Activated T-cell treated with anti-CD3 and anti-CD28 coated beads, Interleukin-2, amount 50 U/mL, for 72 hours (primary cell): ENCODE measurements at places on chromosomes 11 and 22. TPM values are rescaled to one million over a fixed set of nuclear protein-coding genes. Genes with fewer than 3 reads are reported as not detected.
A peak's percentile ranks its signal among the peaks of the same experiment; 100 is the strongest.

DNA sequence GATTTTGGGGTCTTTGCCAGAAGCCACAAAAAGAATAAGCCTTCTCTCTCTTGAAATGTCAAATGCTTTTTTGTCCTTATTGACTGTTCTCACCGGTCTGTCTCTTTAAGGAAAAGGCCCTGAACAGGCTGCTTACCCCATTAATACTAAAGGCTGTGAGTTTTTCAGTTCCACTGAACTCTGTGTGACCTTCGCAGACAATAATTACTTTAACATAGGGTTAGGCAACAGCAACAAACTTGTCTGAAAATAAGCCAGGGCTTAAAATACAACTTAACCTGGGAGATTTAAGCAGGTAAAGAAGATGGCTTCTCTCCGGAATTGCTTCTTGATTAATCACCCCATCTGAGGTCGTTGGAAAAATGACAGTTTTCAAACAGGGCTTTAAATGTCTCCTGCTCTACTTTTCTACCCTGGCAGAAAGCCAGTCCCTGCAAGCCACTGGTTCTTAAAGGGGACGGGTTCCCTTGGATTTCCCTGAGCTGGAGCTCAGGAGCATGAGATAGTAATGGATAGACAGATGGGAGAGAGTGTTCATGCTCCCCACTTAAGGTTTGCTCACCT, 69.4 kb downstream of the ARL14EP start:
- H3K36me3 ChIP-seq, result no peaks in the 10 kb centered on the region
- no peak overlapping the region for H3K4me3 ChIP-seq
- H3K4me1 ChIP-seq, result no peaks in the 10 kb centered on the region
- no peak overlapping the region for H3K27ac ChIP-seq

The CNIH2 gene
- total RNA-seq, result 3.5 TPM

The APOA1 gene
- not detected for total RNA-seq

The BDNF gene
- not detected for total RNA-seq

- H3K27ac ChIP-seq, result no peak overlapping the region
- H3K4me1 ChIP-seq, result peaks cover 37% of the 10 kb centered on the region
- peak overlapping the region; percentile 42 for H3K4me3 ChIP-seq
- no peak for DNase-seq
- H3K27me3 ChIP-seq, result no peaks in the 10 kb centered on the region
- H3K36me3 ChIP-seq, result peaks cover 3% of the 10 kb centered on the region
Measured at GRCh38 chr11:83024270-83024854, 47.3 kb downstream of the RAB30 start.

GRCh38 chr22:45225732-45226502, 14.8 kb downstream of the KIAA0930 start:
- no peaks in the 10 kb centered on the region for H3K27me3 ChIP-seq
- no peaks in the 10 kb centered on the region for H3K36me3 ChIP-seq
- DNase-seq, result no peak
- peaks cover 9% of the 10 kb centered on the region for H3K4me1 ChIP-seq
- no peak overlapping the region for H3K27ac ChIP-seq

The SPDYC gene
- total RNA-seq, result not detected

- no peaks in the 10 kb centered on the region for H3K4me1 ChIP-seq
- no peaks in the 10 kb centered on the region for H3K36me3 ChIP-seq
- H3K4me3 ChIP-seq, result no peak overlapping the region
Measured at GRCh38 chr11:60797846-60798630, 12.9 kb downstream of the MS4A10 start.

The MPPED1 gene
- not detected for total RNA-seq

The MN1 gene
- 0.02 TPM for total RNA-seq

The VSIG10L2 gene
- not detected for total RNA-seq

GRCh38 chr11:4393858-4394223, 339 bp upstream of the TRIM21 start:
- H3K27ac ChIP-seq, result peak overlapping the region; percentile 91
- peak overlapping the region; percentile 91 for H3K4me3 ChIP-seq
- peaks cover 30% of the 10 kb centered on the region for H3K4me1 ChIP-seq
- peaks cover 13% of the 10 kb centered on the region for H3K36me3 ChIP-seq
- DNase-seq, result no peak
- H3K27me3 ChIP-seq, result no peaks in the 10 kb centered on the region

DNA sequence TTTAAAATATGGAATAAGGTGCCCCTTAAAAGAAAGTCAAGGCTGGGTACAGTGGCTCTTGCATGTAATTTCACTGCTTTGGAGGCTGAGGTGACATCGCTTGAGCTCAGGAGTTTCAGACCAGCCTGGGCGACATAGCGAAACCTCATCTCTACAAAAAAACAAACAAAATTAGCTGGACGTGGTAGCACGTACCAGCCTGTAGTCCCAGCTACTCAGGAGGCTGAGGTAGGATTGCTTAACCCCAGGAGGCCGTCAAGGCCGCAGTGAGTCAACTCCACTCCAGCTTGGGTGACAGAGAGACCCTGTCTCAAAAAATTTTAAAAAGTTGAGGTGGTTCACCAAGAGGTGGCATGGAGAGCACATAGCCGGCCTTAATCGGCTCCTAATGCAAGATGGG, 17.7 kb upstream of the ADORA2A start:
- H3K4me3 ChIP-seq, result no peak overlapping the region
- DNase-seq, result no peak
- no peaks in the 10 kb centered on the region for H3K36me3 ChIP-seq
- H3K27me3 ChIP-seq, result no peaks in the 10 kb centered on the region
- peak overlapping the region; percentile 51 for H3K27ac ChIP-seq
- H3K4me1 ChIP-seq, result peaks cover 24% of the 10 kb centered on the region

The KCNK7 gene
- total RNA-seq, result 0.39 TPM

The APOA4 gene
- not detected for total RNA-seq

DNA sequence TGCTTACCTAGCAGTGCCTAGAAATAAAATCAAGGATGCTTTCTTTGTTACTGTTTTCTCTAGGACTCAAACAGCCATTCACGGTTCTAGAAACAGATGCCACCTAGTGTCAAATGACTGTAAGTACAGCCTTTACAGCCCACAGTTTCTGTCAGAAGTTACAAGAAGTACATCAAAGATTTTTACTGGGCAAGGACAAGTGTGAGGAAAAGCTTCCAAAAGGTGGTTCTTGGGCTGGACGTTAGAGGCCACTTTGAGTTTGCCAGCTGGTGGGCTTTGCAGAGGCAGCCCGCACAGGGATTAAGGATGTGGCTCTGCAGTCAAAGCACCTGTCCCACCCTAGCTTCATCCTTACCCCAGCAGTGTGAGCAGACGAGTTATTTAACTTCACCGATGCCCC, 6.9 kb downstream of the KMT5B start:
- H3K27me3 ChIP-seq, result no peaks in the 10 kb centered on the region
- H3K4me1 ChIP-seq, result peaks cover 50% of the 10 kb centered on the region
- peak; percentile 17 for DNase-seq
- H3K4me3 ChIP-seq, result no peak overlapping the region
- H3K36me3 ChIP-seq, result no peaks in the 10 kb centered on the region
- H3K27ac ChIP-seq, result no peak overlapping the region

DNA sequence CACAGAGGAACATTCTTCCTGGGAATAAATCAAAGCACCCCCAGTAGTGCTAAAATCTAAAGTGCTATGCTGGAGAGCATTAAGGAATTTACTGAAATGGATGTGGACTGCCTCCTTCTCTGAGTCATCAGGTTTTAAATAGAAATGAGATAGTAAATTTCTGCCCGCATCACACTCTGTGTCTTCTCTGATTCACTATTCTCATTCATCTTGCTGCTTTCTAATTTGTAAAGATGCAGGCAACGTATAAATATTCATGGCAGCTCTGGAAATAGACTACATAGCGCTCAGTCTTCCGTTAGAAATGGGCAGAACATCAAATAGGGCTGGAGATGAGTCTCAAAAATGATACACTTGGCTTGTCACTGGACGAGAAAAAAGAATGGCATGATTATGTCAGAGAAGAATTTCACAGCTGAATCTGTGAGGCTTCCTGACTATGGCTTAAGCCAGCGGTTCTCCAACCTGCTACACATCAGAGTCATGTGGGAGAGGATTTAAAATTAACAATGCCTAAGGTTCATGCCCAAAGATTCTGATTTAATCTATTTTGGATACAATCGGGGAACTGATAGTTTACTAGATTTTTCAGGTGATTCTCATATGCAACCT, 178.2 kb downstream of the LRRC4C start:
- no peaks in the 10 kb centered on the region for H3K27me3 ChIP-seq
- H3K4me3 ChIP-seq, result no peak overlapping the region
- no peak overlapping the region for H3K27ac ChIP-seq
- DNase-seq, result no peak
- H3K36me3 ChIP-seq, result no peaks in the 10 kb centered on the region

GRCh38 chr11:31160504-31161422, 208.8 kb downstream of the DCDC1 start:
- H3K27me3 ChIP-seq, result no peaks in the 10 kb centered on the region
- no peak overlapping the region for H3K27ac ChIP-seq
- no peak for DNase-seq
- H3K4me1 ChIP-seq, result no peaks in the 10 kb centered on the region
- H3K4me3 ChIP-seq, result no peak overlapping the region
- H3K36me3 ChIP-seq, result no peaks in the 10 kb centered on the region

DNA sequence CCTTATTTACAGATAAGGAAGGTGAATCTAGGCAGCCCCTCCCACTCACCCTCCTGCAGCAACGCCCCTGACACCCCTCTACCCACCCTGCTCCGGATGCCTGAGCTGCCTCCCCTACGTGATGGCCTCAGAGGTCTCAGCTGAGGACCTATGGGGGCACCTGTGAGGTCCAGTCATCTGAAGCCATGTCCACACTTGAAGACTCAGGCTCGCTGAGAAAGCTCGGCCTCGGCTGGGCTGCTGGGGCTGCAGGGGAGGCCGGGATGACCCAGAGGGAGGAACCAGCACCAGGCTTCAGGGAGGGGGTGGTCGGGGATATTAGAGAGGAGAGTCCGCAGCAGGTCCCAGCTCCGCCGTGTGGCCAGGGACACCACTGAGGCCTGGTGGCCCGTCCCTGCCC, 92.8 kb downstream of the BRD1 start:
- H3K4me3 ChIP-seq, result no peak overlapping the region
- DNase-seq, result no peak
- peaks cover 14% of the 10 kb centered on the region for H3K4me1 ChIP-seq
- no peaks in the 10 kb centered on the region for H3K36me3 ChIP-seq

The C11orf42 gene
- not detected for total RNA-seq

DNA sequence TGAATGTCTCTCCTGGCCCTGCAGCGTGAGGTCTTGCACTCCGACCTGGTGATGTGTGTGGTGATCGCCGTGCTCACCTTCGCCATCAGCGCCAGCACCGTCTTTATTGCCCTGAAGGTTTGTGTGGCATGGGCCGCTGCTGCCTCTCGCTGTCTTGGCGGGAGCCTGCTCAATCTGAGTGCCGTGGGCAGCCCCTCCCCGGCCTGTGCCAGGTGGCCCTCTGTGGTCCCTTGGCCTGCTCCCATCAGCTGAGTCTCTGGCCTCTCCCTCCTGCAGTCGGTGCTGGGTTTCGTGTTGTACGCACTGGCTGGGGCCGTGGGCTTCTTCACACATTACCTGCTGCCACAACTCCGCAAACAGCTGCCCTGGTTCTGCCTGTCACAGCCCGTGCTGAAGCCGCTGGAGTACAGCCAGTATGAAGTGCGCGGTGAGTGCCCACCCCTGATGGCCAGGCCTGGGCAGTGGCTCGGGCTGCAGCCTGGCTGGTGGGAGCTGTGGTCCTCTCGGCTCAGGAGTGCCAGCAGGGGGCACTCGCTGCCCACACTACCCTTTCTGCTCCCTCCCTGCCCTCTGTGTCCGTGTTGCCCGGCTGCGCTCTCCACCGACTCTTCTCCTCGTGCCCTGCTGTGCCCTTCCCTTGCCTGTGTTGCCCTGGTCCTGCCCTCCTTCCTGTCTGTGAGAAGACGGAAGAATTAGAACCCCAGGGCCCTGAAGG, 10.2 kb downstream of the PCNX3 start:
- no peaks in the 10 kb centered on the region for H3K27me3 ChIP-seq
- no peak overlapping the region for H3K4me3 ChIP-seq
- DNase-seq, result peak; percentile 64
- no peak overlapping the region for H3K27ac ChIP-seq

DNA sequence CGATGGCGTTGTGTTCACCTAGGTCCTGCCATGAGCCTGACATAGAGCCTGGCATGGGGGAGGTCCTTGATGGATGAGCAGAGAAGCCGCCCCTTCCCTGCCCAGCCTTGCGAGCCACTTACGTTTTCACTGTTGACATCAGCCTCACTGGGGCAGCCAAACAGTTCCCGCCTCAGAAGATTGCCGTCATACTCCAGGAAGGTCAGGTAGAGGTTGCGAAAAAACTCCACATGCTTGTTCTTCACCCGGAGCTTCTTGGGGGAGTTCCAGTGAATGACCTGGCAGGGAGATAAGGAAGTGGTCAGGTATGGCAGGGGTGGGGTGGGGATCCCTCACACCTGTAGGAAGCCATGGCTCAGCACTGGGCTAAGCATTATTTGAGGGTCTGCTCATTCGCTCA, 279.3 kb upstream of the SYN3 start:
- no peak for DNase-seq
- no peaks in the 10 kb centered on the region for H3K4me1 ChIP-seq
- no peak overlapping the region for H3K27ac ChIP-seq
- H3K36me3 ChIP-seq, result no peaks in the 10 kb centered on the region
- H3K4me3 ChIP-seq, result no peak overlapping the region
